HAP-1 (cell line): ENCODE measurements at places on chromosomes 6 and 20.

DNA sequence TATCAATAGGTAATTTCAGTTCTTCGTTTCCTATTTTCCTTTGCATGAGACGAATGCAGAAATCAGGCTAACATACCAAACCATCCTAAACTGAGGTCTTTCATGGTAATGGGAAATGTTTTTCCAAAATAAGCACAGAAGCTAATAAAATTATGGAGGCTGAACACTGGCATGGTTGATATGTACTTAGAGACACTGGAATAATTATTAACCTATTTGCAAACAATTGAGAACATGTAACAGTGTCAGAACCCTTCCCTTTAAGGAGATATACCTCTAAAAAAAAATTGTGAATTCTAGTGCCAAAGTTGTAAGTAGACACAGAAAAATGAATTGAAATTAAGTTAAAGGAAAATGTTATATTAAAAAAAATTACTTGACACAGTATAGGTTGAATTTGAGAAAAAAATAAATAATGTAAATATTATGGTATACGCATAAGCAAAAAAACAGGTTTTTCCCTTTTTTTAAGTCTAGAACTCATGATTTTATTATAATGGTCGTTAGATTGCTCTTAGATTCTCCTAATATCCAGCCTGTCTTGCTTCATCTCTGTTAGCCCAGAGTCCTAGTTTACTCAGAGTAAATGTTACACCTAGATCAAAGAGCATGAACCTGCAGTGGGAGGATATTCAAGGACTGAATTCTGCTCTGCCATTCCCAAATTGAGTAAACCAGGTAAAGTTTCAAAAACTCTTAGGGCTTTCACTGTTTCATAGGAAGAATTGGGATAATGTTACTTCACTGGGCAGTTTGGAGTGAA, 1.7 kb downstream of the SLC17A2 start:
- no peak for DNase-seq

DNA sequence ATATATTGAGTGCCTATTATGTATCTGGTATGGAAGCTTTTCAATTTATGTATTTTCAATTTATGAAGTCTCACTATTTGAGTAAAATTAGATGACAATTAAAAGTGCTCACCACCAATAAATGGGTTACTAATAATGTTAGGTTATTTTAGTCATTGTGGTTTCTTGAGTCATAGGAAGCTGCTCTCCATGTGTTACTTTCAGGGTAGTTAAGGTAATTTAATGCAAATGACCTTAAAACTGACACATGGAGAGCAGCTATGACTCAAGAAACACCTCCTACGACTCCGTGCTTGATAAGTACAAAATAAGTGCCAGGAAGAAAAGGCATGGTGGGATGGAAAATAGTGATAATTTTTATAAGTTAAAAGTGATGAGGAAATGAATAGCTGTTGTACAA, 16.5 kb upstream of the TINAG start:
- DNase-seq, result no peak

GRCh38 chr20:13212750-13213149, 8.3 kb upstream of the ISM1 start:
- no peak for DNase-seq

DNA sequence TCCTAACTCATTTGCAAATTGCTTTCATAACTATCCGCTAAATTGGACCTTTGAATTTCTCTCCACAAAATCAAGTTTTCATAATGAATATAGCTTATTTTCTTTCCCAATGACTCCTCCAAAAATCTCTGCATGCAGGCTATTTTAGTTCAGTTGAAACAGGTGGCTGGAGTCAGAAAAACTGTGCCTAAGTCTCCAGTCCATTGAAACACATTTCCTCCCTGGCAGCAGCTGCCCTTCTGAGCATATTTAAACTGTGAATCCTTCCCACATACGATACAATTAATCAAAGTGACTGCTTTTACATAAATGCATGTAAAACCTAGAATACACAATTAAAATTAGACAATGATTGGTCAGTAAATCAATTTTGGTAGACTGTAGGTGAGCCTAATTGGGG, 344.6 kb upstream of the MARCKS start:
- no peak for DNase-seq

- DNase-seq, result peak; percentile 39
Observed at GRCh38 chr20:56347628-56348304, 11.0 kb upstream of the FAM210B start.
